CD4-positive, alpha-beta T cell treated with Interleukin-6 at 100 ng/mL for 8 hours (primary cell): ENCODE measurements at places on chromosomes 7 and 10.

DNA sequence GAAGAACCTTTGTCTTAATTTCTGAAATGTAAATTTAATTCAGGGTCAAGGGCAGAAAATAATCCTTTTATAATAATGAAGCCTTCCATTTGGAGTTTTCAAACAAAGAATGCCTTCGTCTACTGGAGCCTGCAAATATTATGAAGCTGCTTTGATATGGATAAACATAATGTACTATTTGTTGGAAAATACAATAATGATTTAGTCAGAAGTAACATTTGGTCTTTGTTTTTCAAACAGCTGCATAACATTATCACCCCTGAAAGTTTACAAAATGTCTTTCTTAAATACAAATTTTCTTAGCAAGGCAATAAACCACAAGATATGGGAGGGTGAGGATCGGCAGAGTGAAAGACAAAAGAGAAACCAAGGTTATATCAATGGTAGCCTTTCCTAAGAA lies 41.5 kb downstream of the TMEM26 start:
- no peak for DNase-seq

DNA sequence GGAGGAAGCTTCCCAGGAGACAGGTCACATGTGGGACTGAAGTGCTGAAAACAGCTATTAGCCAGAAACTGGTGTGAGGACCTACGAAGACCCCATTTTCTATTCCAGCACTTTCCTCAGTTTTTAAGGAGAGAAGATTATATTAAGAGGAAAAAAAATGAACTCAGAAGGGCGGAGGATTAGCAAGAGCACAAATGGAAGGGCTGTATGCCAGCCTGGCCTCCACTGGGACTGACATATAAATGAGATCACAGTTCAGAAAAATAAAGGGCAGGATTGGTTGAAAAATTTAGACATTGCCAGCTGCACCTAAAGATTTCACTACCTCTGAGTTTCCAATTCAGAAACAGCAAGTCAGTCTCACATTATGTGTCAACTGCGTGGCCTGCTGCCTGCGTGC lies 53.0 kb downstream of the GSDME start:
- no peak for DNase-seq

DNA sequence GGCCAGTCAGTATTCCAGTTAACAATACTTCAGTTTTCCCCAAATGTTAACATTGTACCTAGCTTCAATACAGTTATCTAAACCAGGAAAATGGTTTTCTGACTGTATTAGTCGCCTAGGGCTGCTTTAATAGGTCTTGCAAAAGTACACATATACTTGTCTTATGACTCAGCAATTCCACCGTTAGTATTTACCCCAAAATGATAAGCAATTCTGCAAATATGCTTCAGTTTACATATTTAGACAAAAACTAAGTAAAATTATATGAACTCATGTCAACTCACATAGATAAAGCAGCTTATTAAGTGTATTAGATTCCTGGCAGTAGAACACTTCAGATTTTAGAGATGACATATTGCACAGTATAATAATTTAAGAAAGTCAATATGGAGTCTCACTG lies 363.3 kb downstream of the ARL4A start:
- no peak for DNase-seq

DNA sequence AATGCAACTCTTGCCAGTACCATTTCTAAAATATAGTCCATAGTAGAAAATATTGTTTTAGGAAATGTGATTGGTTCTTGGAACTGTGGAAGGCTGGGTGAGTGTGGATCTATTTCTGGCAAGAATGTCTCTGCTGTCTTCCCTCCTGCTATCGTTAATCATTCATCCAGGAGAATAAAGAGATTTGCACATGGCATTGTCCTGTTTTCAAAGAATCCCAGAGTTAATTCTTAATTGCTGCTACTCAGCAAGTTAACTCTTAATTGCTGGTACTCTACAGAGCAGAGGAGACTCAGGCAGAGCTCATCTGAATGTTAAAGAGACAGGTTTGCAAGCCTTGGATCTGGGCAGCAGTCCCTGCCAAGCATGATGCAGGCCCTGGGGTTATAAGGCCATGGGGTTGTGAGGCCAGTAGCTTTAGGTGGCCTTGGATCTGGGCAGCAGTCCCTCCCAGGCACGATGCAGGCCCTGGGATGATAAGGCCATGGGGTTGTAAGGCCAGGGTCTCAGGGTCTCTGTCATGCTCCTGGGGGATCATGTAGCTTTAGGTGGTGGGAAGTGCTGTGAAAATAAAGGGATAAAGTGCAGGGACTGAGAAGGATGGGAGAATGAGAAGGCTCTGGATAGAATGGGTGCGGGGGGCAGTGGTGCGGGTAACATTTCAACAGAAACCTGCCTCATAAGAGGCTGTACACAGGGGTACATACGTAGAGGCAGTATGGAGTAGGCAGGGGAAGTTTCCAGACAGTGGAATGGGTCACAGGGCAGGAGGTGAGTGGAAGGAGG lies 162.3 kb downstream of the SVIL start:
- DNase-seq, result no peak

DNA sequence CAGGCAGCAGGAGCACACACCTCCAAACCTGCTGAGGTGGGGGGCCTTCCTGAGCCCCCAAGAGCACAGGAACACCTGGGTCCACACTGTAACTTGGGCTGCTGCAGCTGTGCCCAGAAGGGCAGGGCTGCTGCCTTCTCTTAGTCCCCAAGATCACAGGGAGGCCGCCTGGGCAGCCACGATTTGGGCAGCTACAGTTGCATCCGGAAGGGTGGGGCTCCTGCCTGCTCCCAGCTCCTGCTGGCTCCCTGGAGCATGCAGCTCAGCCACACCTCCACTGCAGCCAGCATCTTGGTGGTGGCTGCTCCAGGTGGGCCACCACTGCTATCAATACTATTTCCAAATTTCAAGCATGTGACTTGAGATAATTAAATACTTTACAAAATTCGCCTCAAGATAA lies 38.5 kb upstream of the AGMO start:
- DNase-seq, result no peak

DNA sequence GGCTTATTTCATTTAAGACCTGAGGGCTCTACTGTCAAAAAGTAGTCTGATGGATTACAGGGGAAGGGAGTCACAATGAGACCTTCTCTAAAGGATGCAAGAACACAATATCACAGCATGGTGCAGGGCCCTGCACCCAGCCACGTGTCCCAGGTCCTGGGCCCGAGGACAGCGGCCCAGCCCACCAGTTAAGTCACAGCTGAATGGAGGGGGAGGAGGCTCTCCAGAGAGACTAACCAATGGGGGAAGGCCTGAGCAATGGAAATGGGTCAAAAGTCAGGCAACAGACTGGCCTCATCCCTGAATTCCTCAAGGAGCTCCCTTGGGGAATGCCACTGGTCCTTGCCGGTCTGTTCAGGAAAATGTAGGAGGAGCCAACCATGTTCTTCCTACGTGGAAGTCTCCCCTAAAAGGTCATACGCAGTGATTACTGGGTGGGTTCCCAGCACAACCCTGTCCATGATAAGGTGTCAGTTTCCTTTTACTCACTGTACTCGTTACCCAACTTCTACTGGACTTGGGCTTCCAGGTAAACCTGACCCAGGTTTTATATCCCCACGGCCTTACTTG lies 28.3 kb downstream of the CCDC3 start:
- DNase-seq, result no peak
